MCF 10A (cell line): ENCODE measurements at places on chromosomes 2 and 18. TPM values are rescaled to one million over a fixed set of nuclear protein-coding genes. Genes with fewer than 3 reads are reported as not detected.

DNA sequence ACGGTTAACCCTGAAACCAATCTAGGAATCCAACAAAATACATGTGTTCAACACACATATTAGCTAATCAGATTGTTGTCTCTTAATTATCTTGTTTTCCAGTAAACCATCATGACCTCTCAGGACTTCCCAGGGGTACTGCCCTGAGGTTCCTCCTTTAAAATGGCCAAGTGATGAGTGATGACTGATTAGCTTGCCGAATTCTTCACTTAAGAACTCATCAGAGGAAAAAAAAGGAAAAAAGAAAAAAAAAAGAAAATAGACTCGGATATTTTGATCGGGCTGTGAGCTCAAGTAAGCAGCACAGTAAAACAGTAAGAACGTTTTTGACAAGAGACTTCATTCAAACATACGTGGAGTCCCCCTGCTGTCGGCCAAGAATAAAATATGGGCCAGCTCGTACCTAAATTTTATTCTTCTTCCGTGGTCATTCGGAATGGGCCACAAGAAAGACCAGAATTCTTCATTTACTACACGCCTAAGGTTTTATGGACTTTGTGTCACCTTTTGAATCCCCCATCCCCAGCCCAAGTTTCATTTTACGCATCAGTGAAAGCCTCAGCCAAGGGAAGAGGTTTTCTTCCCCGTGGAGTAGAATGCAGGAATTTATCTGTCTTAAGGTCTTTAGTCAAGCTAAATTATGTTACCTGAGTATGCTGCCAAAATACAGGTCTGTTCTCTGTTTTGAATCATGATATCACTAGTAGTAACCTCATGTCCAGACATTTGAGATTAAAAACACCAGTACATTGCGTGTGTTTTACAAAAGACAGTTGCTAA lies 40.5 kb downstream of the COLEC12 start:
- no peak for DNase-seq

DNA sequence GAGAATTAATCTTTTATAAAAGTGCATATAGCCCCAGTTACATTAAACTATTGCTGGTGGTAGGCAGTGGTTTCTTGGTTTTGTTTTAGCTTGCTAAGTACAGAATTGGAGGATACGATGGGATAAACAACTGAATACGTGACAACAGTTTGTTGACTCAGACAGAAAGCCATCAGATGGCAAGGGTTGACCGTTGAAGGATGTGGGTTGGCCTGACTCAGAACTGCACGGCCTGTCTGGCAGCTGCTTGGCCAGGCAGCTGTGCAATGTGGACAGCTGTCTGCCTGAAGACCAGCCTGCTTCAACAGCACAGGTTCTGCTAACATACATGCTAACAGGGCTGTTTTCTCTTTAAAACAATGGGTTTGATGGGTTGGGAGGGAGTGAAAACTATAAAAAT lies 46.6 kb downstream of the PRKRA start:
- peak; percentile 53 for DNase-seq

Gene SP5
- total RNA-seq = not detected in 2 replicates

DNA sequence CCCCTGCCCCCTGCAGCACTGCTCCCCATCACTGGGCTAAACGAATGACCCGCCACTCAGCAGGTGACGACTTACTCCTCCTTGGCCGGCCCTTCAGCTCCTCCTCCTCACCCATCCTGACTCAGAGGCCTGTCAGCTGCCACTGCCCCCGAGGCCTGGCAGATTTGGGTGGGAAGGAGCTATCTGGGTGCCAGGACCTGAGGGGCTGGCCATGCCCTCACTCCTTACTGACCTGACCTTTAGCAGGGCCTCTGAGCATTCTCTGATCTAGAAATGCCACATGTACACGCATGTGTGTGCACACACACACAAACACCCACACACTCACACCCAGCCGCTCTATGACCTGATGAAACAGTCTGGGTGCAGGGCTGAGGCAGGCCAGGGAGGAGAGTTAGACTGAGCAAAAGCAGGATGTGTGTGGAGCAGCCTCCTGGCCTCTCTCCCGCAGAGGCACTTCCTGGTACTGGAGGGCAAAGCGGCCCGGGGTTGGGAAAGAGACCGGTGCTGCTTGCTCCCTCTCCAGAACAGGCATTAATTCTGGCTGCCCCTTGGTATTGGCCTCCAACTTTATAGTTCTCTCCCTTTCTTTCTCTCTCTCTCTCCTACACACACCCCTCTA lies 68.0 kb downstream of the ZFP36L2 start:
- peak; percentile 92 for DNase-seq

Gene NT5DC4
- total RNA-seq = not detected in 2 replicates

DNA sequence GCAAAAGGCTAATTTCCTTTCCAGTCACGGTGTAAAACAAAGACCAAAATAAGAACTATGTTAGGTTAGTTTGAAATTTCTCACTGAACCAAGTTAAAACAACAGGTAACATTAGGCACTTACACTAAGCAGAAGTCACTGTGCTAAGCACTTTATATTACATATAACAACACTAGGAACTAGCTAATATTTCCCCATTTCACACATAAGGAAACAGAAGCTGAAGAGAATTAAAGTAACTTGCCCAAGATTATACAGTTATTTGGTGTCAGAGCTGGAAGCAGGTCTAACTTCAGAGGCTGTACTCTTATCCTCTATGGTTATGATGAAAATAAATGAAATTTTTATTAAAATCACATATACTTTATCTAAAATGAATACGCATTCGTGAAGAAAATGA lies 5.9 kb downstream of the ITSN2 start:
- no peak for DNase-seq

- DNase-seq = no peak
Observed at GRCh38 chr2:227153307-227153706, 10.7 kb downstream of the COL4A4 start.

DNA sequence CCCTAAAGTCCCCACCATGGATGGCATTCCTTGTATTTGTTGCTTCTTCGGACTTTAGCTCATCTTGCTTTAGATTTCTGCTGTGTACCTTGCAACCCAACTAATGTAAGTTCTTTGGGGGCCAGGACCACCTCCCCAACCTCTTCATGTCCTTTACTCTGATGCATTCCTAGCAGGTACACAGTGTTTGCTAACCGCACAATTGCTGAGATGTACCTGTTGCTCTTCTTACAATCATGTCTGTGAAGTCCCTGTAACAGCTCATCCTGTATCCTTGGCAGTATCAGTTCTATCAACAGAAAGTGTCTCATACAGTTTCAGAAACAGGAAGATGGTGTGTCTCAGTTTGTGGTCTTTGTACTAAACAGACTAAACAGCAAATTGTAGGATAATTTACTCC lies 24.1 kb downstream of the ST8SIA3 start:
- no peak for DNase-seq

DNA sequence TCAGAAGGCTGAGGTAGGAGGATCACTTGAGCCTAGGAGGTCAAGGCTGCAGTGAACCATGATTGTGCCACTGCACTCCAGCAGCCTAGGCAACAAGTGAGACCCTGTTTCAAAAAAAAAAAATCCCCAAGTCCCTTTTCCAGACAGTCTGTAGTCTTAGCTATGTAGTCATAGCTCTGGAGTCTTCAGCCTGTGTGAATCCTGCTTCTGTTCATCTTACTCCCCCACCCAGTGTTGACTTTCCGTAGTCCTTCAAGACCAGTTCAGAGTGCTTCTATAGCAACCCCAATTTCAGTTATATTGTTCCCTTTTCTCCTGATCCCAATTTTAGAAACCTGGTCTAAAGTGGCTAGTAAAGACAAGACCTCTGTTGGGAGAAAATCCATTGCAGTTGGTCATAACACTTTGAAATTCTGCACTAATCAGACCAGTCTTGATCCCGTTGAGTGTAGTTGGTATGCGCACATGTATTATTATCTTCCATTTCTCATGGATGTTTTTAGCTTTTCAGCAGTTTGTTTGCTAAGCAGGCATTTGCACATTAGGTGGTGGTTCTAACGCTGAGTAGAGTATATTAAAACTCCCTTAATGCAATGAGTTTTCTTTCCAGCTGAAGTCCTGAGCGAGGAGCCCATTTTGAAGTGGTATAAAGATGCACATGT lies 9.0 kb downstream of the BZW1 start:
- no peak for DNase-seq

- no peak for DNase-seq
Observed at GRCh38 chr2:235924675-235925063, 243.5 kb downstream of the GBX2 start.

GRCh38 chr18:45891806-45892205 lies 66.3 kb downstream of the SIGLEC15 start:
- no peak for DNase-seq

Gene PSMD1
- 88.5 and 94.4 TPM in 2 replicates for total RNA-seq

Gene LRRTM4
- not detected in 2 replicates for total RNA-seq

DNA sequence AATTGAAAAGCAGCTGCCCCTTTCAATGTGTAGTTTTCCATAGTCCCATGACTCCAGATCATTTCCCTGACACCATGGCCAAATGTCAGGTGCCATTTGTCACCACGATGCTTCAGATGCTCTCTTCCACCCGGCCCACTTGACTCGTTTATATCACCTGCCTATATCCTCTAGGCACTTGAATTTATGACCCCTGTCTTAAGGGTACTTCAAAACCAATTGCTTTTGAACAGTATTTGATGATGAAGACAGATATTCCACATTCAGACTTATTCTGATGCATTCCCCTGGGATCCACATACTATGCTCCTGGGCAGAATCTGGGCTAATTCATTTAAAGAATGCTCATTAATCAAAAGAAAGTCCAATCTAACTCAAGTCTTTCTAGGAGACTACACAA lies 16.9 kb upstream of the RHBDD1 start:
- no peak for DNase-seq

Gene CXXC1
- 65.1 and 85.4 TPM in 2 replicates for total RNA-seq

DNA sequence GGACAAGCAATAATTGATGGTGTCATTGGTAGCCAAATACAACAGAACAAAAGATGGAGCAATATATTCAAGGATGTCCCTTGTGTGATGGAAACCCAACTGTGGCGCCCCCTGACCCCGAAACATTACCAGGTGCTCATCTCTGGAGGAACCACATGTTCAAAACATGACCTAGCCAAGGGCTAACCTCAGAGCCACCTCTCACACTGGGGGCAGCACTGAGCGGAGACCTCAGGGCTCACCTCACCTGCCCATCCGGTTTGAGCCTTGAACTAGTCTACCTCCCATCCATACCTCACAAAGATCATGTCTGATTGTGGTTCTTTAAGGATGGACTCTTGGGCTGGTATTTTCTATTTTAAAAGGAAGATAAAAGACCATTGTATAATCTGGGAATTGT lies 314.4 kb upstream of the CDH7 start:
- no peak for DNase-seq

DNA sequence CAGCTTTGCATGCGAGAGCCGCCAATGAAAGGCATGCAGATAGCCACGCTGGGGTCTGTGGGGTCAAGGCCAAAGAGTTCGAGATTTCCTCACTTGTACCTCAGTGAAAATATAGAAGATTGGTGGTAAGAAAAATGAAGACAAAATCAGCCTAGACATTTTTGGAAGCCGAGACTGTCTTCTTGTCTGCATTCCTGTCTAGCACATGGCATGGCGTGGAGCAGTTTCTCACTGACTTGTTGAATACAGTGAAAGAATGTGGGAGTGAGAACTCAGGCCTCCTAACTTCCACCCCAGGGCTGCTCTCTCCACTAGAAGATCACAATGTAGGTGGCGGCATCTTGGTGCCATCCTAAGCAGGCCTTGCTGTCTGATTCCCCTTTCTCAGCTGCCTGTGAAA lies 740.8 kb upstream of the HS6ST1 start:
- no peak for DNase-seq

Gene PSMA8
- total RNA-seq = not detected in 2 replicates

Gene MC2R
- total RNA-seq = not detected in 2 replicates
